ENCODE measurements at places on chromosomes 4 and X.

DNA sequence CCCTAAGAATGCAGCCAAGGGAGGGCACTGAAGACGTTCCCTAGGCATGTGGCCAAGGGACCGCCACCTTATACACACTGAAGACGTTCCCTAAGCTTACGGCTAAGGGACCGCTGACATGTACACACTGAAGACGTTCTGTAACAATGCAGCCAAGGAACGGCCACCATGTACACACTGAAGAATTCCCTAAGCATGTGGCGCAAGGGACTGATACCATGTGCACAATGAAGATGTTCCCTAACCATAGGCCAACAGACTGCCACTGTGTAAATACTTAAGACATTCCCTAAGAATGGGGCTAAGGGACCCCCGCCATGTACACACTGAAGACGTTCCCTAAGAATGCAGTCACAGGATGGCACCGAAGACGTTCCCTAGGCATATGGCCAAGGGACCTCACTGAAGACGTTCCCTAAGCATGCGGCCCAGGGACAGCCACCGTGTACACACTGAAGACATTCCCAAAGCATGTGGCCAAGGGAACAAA, 36.1 kb downstream of the DHRSX start:
- DNase-seq, result no peak

GRCh38 chrX:13667919-13668318, 15.0 kb downstream of the TCEANC start:
- no peak for DNase-seq

- DNase-seq, result no peak
Observed at GRCh38 chr4:152072906-152073305, 312.1 kb upstream of the GATB start.

DNA sequence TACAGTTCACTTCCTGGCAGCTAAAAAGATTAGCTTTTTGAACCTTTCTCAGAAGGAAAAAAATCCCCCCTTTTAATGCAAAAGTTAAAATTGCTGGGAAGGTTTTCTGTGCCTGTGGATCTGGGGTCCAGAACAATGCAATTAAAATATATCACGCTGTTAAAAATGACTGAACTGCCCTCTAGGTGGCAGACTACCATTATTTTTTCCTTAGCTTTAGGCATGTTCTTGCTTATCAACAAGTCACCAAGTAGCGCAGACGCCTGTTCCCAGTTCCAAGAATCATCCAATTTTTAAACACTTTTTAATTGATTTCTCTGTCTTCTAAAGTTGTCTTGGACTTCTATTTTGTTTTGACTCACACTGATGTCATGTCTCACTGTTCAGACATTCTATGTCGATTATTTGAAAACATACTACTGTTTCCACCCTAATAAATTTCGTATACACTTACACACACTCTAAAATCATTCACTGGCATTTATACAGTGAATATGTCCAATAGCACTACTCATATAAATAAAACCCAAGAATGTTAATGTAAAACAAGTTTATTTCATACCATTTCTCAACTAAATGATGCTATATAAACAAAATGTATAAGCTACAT, 661.6 kb downstream of the RAPGEF2 start:
- no peak for DNase-seq

- DNase-seq, result no peak
Observed at GRCh38 chr4:146343199-146343598, 128.9 kb downstream of the REELD1 start.

GRCh38 chrX:7109838-7110793, 37.4 kb upstream of the STS start:
- DNase-seq, result no peak

Data from effector CD4-positive, alpha-beta T cell (primary cell).